CD4-positive, alpha-beta T cell treated with Interleukin-12 subunit alpha and Interleukin-12 subunit beta, for 1 hour (primary cell): ENCODE measurements at places on chromosomes 7 and 10.
A peak's percentile ranks its signal among the peaks of the same experiment; 100 is the strongest.

DNA sequence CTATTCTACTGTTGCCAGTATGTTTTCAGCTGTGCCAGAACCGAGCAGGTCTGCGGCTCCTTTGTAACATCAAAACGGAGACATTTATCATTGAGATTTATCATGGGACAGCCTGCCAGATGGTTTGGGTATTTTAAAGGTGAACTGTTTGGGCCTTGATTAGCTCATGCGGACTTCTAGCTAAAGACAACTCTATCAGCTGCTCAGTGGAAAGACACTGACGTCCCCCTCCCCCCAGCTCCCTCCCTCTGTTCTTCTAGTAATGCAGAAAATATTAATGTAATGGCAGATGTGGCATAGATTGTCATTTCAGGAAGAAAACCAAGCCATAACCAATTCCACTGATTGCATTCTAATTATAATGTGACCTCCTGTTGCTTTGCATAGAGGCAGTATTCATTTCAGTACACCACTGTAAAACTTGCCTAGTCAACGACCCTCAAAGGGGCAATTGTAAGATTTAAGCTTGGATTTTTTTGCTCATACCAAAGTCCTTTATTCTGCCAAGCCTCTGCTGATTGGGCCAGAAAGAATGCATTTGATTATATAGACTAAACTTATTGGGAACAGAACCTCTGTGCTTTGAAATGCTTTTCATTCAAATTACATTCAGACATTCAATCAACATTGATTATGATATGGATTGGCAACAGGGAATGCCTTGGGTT, 966.8 kb downstream of the LRMDA start:
- no peak for DNase-seq

- DNase-seq = no peak
These were observed 58.6 kb downstream of the PNLIPRP2 start for GRCh38 chr10:116679351-116679750.

DNA sequence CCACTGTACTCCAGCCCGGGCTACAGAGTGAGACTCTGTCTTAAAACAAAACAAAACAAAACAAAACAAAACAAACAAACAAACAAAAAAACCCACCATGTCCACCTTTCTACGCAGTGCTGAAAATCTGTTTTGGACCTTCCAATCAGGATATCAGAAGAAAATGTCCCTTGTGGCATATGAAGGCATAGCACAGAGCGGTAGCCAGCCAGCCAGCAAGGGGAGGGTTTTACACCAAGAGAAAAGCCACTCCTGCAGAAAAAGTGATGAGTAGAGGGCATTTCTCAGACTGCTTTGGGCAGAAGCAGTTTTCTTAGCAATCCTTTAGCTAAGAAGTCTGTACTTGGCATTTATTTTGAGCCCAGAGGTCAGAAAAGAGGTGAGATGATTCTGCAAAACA, 612.2 kb downstream of the TYW1 start:
- DNase-seq = no peak

GRCh38 chr10:69769395-69769992, 32.2 kb upstream of the COL13A1 start:
- no peak for DNase-seq

GRCh38 chr10:6072215-6072934, 10.2 kb upstream of the IL2RA start:
- no peak for DNase-seq

DNA sequence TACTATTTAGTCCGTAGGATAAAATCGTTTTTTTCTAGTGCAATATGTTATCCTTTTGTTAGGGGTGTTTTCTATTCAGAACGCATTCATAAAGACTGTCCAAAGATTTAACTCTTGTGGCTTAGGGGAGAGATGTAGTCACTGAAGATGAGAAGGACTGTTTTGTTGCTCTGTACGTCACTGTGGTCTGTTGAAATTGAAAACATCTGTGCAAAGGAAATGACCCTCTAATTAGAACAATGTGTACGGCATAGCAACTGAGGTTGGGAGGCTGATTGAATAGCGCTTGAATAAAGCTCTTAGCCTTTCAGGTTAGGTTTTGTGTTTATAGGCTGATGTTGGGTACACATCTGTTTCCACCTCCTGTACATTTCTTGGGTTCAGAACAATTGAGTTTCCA, 453.4 kb upstream of the AKR1E2 start:
- no peak for DNase-seq

- no peak for DNase-seq
These were observed 37.8 kb upstream of the DIP2C start for GRCh38 chr10:727162-727790.

- DNase-seq = no peak
These were observed 138.1 kb downstream of the NOC3L start for GRCh38 chr10:94224656-94225055.

GRCh38 chr10:50523357-50523756, 100.4 kb downstream of the SGMS1 start:
- no peak for DNase-seq

GRCh38 chr10:89001024-89001728, 10.6 kb downstream of the FAS start:
- peak; percentile 63 for DNase-seq
